Retina (tissue), 1 donor: ENCODE measurements at places on chromosomes 3 and 15.

- DNase-seq: no peak
Measured at GRCh38 chr3:25463836-25464418, 35.9 kb downstream of the RARB start.

DNA sequence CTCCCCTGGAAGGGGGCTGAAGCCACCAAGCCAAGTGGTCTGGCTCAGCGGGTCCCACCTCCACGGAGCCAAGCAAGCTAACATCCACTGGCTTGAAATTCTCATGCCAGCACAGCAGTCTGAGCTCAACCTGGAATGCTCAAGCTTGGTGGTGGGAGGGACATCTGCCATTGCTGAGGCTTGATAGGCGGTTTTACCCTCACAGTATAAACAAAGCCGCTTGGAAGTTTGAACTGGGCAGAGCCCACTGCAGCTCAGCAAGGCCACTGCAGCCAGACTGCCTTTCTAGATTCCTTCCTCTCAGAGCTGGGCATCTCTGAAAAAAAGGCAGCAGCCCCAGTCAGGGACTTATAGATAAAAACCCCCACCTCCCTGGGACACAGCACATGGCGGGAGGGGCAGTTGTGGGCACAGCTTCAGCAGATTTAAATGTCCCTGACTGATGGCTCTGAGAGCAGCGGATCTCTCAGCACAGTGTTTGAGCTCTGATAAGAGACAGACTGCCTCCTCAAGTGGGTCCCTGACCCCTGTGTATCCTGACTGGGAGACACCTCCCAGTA, 23.2 kb upstream of the IGSF10 start:
- DNase-seq: no peak

GRCh38 chr3:143207338-143207961, 87.9 kb downstream of the CHST2 start:
- no peak for DNase-seq

GRCh38 chr3:182909318-182910040, 70.9 kb downstream of the DCUN1D1 start:
- no peak for DNase-seq

DNA sequence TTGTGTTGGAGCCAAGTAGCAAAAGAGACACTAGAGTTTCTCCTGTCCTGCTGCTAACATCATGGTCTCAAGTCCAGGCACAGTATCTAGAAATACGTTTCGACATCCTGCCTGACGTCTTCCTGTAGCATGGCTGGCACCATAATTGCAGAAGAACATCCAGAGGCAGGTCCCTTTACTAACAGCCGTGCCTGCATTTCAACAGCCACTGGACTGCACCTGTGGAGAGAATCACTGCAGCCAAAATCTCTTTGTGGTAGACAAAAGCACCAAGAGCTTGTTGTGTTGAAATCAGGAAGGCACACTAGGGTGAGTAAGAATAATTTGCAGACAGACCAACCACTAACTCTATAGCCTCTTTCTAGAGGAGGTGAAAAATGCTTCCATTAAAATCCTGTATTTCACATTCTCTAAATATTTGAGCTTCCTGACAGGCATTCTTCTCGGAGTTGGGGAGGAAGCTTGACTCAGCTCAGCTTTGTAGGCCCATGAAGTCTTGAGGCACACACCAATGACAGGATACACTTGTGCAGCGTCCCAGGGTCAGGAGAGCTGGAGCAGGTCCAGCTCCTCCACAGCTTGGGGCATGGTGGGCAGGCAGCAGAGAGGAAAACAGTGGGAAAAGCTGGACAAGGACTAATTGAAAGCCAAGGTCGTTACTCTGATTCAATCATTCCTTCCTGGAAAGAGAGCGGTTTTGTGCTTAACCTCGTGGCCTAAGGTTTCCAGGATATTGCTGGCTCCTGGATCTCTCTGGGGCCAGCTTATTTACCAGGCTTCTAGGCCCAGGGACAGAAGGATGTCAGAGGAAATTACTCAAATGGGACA, 244.9 kb downstream of the FAM43A start:
- no peak for DNase-seq

GRCh38 chr15:67017311-67017710, 48.1 kb upstream of the SMAD3 start:
- no peak for DNase-seq

GRCh38 chr3:66488492-66488891, 12.3 kb downstream of the LRIG1 start:
- no peak for DNase-seq

DNA sequence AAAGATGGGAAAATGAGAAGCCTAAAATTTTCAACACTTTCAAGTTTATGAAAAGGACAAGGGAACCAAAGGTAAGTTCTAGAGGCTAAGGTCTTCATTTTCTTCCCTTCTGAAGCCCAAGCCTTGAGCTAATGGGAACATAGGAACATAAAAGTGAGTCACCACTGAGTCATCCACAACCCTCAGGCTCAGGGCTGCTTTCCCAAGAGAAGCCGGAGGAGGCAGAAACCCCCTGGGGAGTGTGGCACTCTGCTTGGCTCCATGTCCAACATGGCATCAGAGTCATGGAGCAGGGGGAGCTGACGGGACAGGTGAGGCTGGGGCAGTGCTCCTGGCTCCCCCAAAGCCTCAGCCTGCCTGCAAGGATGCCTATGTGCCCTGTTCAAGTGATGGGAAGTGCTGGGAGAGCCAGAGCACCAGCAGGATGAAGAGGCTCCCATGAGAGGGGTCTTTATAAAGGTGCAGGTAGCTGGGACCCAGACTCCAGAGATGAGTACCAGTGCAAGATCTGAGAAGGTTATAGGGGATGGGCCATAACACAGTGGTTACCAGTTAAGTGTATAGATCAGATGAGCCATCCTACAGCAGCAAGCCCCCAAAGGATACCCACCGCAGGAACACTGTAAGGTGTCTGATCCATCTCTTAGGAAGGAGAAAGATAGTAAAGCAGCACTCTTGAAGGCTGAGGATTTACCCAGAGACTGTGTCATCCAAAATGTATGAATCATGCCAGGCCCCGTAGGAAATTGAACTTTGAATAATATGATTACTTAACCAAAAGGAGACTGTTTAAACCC, 31.8 kb upstream of the RYR3 start:
- no peak for DNase-seq

- no peak for DNase-seq
Measured at GRCh38 chr3:128727485-128727884, 1.5 kb downstream of the RAB7A start.

DNA sequence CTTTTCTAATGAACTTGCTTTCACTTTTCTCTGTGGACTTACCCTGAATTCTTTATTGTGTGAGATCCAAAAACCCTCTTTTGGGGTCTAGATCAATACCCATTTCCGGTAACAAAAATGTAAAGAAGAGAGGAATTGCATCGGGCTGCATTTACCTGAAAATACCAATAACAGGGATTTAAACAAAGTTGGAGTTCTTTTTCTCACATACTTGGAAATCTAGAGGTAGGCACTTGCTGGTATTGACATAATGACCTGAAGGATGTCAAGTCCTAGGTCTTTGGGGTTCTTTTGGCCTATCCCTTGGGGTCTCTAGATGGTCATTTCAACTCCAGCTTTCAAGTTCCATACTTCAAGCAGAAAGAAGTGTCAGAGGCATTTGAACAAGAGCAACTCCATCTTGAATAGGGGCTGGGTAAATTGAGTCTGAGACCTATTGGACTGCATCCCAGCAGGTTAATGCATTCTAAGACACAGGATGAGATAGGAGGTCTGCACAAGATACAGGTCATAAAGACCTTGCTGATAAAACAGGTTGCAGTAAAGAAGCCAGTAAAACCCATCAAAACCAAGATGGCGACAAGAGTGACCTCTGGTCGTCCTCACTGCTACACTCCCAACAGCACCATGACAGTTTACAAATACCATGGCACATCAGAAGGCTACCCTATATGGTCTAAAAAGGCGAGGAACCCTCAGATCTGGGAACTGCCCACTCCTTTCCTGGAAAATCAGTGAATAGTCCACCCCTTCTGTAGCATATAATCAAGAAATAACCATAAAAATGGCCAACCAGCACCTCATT, 50.8 kb upstream of the ZNF280D start:
- DNase-seq: no peak

- DNase-seq: no peak
Measured at GRCh38 chr3:11230832-11231231, 41.4 kb upstream of the ATG7 start.

DNA sequence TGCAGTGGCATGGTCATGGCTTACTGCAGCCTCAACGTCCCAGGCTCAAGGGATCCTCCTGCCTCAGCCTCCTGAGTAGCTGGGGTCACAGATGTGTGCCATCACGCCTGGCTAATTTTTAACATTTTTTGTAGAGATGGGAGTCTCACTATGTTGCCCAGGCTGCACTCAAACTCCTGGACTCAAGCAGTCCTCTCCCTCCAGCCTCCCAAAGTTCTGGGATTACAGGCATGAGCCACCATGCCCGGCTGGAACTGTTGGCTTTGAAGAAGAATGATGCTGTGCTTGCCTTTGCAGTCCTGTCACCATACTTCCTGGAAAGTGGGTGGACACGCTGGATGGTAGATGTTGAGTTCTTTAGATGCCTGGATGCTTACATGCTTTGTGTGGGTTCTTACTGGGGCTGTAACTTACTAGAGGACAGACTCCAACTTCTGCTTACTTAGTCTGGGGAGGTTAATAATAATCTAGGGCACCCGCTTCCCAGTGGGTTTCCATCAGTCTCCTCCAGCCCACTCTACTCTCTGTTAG, 36.7 kb downstream of the IGF1R start:
- no peak for DNase-seq
